Forelimb muscle (tissue), 1 donor: ENCODE measurements at places on chromosomes 3 and 15.

- no peak for DNase-seq
Observed at GRCh38 chr3:31670136-31670535, 137.4 kb downstream of the STT3B start.

- DNase-seq: no peak
Observed at GRCh38 chr15:89184357-89184756, 37.0 kb downstream of the RLBP1 start.

- no peak for DNase-seq
Observed at GRCh38 chr15:49185473-49185872, 15.4 kb downstream of the GALK2 start.

DNA sequence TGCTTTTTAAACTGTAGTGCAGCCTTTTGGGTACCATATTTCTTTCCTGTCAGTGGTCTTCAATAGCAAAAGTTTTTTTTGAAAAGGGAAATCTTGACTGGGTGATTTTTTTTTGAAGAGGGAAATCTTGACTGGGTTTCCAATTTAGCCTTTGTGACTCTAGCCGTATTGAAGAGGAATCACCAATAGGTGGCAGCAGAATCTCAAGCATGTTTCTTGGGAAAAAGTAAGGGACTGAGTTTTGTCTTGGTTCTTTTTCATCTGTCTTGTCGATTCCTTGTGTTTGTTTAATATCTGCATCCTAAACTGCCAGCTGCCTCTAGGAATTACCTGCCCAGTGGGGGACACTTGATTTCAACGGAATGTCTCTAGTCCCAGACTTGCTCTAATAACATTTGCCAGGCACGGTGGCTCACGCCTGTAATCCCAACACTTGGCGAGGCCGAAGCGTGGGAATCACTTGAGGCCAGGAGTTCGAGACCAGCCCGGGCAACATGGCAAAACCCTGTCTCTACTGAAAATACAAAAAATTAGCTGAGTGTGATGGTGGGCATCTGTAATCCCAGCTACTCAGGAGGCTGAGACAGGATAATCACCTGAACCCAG lies 89.2 kb downstream of the RBPMS2 start:
- DNase-seq: no peak

GRCh38 chr3:12345584-12346494 lies 57.0 kb downstream of the PPARG start:
- DNase-seq: no peak

DNA sequence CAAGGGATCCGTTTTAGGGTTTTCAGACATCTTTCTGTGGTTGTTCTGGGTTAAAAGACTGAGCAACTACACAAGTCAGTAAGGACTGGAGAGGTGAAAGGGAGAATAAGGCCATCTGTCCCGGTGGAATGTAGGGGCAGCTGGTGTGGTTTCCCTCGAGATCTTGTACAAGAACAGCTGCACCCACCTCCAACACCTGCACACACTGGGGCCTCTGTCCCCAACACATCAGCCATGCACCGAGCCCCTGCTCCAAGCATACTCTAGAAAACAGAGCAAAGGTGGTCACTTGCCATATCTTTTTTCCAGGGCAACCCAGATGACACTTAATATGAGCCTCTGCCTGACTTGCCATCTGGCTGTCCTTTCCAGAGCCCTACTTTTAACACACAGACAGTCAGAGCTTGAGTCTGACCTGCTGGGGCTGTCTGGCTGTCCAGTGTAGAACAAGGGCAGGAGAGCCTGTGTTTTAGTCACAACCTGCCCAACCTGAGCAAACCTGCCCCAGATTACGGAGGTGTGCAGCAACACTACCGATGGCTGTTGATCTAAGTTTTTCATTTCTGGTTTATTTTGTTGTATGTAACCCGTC lies 12.2 kb downstream of the MAN2A2 start:
- DNase-seq: no peak

GRCh38 chr15:57395292-57395691 lies 19.0 kb downstream of the CGNL1 start:
- DNase-seq: no peak

DNA sequence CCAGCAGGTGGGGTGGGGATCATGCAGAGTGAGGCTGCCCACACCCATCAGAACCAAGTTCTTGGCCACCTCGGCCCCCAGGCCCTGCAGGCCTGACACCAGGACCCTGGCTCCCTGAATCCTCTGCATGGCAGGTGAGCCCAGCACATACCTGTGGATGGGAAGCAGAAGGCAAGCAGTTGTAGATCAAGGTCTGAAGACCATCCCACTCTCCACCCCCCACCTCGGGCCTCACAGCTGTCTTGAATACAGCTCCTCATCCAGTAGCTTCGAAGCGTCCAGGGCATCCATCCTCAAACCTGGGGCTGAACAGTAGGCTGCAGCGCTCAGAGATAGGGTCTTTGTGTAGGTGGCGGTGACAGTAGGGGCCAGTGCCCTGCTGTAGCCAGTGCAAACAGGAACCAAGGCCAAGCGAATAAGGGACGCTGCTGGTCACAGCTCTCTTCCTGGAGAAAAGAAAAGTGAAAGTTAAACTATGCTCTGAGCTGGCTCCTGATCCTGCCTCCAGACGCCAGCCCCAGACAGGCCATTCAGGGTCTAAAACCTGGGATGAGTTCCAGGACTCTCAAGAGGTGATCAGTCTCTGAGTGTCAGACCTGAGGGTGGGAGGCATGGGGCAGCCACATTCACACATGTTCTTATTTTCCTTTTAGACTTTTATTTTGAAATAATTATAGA lies at the start of gene UBA7:
UBA7 (minus strand) TSS at position 457 of the 678 bp plus-strand sequence; CDS start at position 291, 166 bp downstream.
- peak; percentile 46 for DNase-seq

DNA sequence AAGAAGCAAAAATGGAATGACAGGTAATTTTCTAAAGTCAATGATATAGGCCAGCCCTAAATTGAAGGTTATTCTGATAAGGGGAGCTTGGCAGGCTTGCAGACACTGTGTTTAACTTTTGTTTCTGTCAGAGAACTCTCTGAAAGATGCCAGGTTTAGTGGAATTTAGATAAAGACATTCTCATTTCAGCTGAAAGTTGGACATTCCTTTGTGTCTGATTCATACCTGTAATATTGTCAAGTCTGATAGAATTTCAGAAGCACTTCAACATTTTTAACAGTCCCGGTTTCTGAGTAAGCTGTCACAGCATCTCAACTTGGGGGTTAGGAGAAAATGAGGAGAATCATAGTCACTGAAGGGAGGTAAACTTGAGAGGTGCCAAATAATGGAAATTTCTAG lies 84.0 kb downstream of the DIPK2A start:
- DNase-seq: no peak

DNA sequence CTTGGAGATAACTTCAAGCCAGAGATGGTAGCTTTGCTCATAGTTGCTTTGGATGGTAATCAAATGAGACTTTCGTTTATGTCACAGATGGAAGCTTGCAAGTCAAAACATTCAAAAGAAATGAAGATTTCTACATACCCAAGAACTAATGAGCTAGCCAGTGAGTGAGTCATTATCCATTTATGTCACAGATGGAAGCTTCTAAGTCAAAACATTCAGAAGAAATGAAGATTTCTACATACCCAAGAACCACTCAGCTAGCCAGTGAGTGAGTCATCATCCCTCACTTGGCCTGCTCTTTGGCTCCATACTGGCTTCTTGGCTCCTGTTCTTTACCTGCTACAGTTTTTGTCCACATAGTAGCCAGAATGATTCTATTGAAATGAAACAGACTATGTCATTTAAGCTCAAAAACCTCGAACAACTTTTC lies 559.8 kb upstream of the CBLB start:
- no peak for DNase-seq

GRCh38 chr3:138445236-138445635 lies 10.8 kb downstream of the ESYT3 start:
- no peak for DNase-seq

DNA sequence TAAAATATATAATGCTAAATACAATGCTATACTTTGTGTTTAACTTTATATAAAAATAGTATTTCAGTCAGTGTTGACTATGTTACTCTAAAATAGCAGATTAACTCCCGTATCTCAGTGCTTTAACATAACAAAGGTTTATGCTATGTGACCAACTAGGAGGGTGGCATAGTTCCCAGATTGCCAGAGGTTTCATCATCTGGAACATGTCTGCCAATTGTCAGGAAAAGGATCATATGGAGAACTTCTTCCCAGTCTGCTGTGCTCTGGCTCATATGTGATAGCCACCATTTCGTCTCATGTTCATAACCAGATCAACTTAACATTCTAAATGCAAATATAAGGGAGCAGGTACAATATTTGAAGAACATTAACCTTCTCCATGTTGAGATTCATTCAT lies 720.2 kb downstream of the MCTP2 start:
- DNase-seq: no peak

GRCh38 chr3:107953722-107954121 lies 137.1 kb downstream of the CD47 start:
- DNase-seq: no peak

GRCh38 chr3:87121856-87122255 lies 105.3 kb upstream of the CHMP2B start:
- DNase-seq: no peak

DNA sequence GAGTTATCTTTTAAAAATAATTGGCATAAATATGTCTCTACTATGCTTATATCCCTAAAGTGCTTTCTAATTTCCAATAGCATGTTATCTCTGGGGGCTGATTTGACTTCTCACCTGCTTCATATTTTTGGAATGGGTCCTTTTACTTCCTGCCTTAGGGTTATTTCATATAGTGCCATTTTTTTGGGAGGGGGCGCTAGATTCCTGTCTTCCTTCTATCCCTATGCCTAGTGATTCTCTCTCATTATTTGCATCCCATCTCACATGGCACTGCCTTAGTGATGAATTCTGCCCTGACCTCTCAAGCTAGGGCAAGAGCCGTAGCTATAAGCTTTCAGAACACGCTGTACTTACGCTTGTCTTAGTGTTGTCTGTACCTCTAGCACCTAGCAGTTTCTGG lies 150.3 kb upstream of the SLITRK3 start:
- DNase-seq: no peak

DNA sequence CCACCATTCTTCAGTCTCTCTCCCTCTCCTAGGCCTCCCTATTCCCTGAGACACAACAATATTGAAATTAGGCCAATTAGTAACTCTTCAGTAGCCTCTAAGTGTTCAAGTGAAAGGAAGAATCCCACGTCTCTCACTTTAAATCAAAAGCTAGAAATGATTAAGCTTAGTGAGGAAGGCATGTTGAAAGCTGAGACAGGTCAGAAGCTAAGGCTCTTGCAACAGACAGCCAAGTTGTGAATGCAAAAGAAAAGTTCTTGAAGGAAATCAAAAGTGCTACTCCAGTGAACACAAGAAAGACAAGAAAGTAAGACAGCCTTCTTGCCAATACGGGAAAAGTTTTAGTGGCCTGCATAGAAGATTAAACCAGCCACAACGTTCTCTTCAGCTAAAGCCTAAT lies 41.3 kb downstream of the PPM1L start:
- DNase-seq: no peak

- DNase-seq: no peak
Observed at GRCh38 chr15:52672661-52673060, 6.5 kb downstream of the ATOSA start.

DNA sequence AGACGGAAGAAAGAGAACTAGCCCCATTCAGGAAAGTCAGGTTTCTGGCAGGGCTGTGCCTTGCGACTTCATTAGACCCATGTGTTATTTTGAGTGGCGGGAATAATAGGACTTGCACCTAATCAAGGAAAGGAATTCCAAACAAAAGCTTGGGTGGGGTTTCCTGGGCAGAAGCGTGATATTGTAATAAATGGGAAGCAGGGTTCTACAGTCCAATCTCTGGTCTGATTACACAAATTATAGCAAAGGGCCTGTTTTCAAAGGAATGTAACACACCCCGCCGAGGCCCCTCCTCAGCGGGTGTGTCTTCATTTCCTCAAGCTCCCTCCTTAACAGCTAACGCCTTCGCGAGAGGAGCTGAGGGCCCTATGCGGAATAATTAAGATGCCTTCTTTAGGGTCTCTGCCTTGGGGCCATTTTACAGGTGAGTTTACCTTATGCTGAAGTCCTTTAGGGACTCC lies 396.0 kb upstream of the C2CD4B start:
- DNase-seq: no peak

- no peak for DNase-seq
Observed at GRCh38 chr15:41258750-41259471, 27.8 kb downstream of the CHP1 start.

DNA sequence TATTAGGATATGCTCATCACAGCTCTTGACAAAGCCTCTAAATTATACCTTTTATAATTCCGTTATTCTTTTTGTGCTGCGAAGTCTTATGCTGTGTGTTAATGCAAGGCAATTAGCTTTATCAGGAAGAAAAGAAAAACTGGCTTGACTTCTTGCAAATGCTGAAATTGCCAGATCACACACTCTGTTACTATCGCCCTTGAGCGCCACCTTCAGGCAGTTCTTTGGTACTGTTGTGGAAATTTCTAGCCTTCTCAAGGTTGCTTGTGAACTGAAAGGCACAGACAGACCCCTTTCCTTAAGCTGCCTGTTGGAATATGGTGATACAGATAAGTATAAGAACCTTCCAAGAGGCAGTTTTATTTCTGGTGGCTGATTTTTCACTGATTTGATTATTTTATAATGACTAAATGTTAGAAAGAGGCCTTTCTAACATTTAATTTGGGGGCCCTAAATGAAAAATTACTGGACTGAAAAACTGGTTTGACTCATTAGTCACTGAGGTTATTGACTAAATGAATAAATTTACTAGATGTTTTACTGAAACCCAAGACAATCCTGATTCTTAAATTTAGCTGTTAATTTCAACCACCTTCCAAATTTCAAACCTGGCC lies 126.2 kb upstream of the RASGRP1 start:
- no peak for DNase-seq

GRCh38 chr3:132756108-132756650 lies 34.0 kb upstream of the NPHP3 start:
- no peak for DNase-seq

DNA sequence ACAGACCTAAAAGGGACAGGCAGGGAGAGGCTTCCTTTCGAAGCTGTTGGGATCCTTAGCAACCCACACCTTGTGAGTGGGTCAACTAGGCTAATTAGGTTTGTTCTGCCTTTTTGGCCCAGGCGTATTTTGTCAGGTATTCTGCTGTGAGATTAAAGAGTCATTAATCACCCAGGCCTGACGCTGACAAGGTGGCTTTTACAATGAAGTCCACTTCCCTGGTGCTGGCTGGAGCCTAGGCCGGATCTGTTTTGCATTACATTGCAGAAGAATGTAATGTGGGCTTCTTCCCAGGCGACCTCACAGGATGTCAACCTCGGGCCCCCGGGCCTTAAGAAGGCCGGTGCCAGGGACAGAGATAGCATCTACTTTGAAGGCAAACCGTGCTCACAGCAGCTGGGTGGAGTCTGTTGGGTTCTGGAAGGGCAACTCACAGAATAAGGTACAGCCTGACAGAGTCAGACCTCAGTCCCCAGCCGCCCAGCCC lies 76.9 kb downstream of the HES1 start:
- DNase-seq: no peak

DNA sequence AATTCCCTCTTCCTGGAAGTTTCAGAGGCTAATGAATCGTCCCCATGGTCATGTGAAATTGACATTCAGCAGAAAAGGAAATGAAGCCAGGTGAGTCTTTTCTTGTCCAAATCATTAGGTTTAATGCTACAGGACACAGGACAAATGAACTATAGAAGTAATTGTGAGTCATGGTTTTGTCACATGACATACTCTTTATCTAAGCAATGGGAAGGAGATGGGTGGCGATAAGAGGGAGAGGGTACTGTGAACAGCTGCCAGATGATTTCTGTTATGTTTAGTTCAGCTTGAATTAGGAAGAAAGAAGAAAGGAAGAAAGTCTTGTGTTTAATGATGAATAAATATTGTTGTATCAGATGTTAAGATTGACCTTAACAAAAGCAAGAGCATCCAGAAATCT lies 515.4 kb upstream of the ZNF717 start:
- no peak for DNase-seq

GRCh38 chr3:163058031-163058854 lies 1561.6 kb downstream of the OTOL1 start:
- DNase-seq: no peak

- no peak for DNase-seq
Observed at GRCh38 chr15:52057996-52058395, 39.0 kb downstream of the MAPK6 start.
